ENCODE measurements at places on chromosomes 5 and 9. TPM values are rescaled to one million over a fixed set of nuclear protein-coding genes. Genes with fewer than 3 reads are reported as not detected.

FXN gene
- 7.6 TPM for total RNA-seq

TSSK1B gene
- total RNA-seq = 0.46 TPM

DIRAS2 gene
- total RNA-seq = 26.1 TPM

HMMR gene
- total RNA-seq = 3.7 TPM

SQSTM1 gene
- 55.6 TPM for total RNA-seq

AGXT2 gene
- not detected for total RNA-seq

LEAP2 gene
- 3.7 TPM for total RNA-seq

SLC6A3 gene
- total RNA-seq = 1.1 TPM

PCDHGA7 gene
- 5.8 TPM for total RNA-seq

GRCh38 chr5:154727361-154727760, 27.8 kb upstream of the LARP1 start:
- ATAC-seq = no peak

DNA sequence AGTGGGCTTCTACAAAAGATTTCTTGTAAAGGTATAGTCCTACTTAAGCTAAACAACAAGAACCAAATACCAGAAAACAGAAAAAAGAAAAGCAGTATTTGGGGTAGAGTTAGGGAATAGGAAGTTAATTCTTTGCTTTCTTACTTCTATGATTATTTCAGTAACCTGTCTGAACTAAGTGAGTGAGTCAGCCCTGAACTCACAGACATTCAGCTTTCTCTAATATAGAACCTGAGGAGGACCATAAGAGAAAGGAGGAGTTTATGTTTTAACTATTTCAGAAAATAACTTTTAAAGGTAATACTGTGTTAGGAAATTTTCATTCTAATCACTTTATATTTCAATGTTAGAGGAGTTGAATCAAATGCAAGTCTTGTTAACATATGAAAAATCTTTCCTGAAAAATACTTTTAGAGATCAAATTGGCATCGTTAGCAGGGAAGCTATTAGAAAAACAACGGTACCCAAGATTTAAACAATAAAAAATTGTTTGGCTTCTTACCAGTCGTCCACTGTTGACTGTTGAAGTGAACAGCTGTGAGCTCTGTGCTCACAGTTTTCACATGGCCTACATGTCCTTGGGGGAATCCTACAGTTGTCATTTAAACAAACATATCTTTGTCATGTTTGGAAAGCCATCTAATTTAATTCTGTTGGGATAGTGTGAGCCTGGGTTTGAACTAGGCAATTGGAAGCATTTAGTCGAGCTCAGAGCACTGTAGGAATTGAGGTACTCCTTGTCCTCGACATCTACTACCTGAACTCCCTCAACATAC, 19.9 kb upstream of the ZFAND5 start:
- no peak for ATAC-seq

GRCh38 chr5:152501294-152501693, 96.2 kb upstream of the NMUR2 start:
- no peak for ATAC-seq

GRCh38 chr9:35609820-35610163, 4.7 kb downstream of the TESK1 start:
- ATAC-seq = no peak

- no peak for ATAC-seq
Measured at GRCh38 chr9:26913138-26913668, 20.6 kb upstream of the CAAP1 start.

GRCh38 chr5:90381213-90381929, 28.2 kb downstream of the CETN3 start:
- no peak for ATAC-seq

DNA sequence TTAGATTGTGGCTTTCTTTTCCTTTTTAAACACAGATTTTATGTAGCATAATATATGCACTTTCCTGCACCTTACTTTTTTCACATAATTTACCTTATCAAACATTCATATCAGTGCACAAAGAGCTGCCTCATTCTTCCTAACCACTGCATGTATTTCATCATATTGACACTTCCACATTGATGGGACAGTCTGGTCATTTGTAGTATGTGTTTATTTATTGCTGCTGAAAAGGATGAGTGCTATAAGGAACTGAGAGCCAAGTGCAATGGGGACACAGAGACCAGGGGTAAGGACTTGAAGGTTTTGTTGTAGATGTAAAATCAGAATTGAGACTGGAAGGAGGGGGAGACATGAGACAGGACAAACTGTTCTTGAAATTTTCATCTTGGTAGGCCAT, 193.8 kb downstream of the SMARCA2 start:
- no peak for ATAC-seq

GRCh38 chr9:91864380-91864779, 85.6 kb downstream of the ROR2 start:
- ATAC-seq = no peak

- peak; percentile 2 for ATAC-seq
Measured at GRCh38 chr5:42422656-42423280, 471 bp upstream of the GHR start.

DNA sequence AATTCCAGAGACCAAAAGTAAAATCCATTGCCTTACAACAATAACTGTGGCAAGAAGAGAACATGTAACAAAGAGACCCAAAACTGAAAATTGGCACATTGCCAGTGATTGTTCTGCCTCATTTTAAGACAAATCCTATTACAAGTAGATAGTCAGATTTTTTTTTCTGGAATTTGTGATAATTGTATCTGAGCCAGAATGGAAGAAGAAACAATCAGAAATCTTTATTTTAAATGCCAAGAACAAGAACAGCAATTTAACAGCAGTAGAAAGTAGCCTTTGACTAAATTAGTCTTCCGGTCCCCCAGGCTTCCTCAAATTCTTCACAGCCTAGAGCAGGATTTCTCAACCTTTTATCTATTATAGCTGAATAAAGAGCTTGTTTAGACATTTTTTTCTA, 106.7 kb upstream of the PTPN3 start:
- no peak for ATAC-seq

DNA sequence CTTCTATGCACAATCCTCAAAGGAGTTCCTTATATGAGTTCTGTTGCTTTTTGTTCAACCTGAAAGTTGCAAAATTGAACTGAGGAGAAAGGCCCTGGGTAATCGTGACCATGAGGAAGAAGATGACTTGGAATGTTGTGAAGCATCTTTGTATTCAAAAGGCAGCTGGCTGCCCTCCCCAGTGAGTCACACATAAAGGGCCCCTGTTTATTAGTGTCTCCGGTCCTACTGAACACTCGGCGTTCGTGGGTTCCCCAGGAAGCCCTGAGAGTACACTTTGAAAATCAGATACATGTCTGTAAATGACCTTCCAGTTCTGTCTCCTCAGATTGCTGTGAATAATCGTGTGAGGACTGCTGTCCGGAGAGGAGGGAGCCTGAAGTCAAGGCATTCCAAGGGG, 73.6 kb downstream of the C9orf153 start:
- no peak for ATAC-seq

GRCh38 chr9:14437354-14438231, 123.7 kb upstream of the NFIB start:
- peak; percentile 84 for ATAC-seq

All from motor neuron (in vitro differentiated cells).